ENCODE measurements at places on chromosomes 1 and 21.

DNA sequence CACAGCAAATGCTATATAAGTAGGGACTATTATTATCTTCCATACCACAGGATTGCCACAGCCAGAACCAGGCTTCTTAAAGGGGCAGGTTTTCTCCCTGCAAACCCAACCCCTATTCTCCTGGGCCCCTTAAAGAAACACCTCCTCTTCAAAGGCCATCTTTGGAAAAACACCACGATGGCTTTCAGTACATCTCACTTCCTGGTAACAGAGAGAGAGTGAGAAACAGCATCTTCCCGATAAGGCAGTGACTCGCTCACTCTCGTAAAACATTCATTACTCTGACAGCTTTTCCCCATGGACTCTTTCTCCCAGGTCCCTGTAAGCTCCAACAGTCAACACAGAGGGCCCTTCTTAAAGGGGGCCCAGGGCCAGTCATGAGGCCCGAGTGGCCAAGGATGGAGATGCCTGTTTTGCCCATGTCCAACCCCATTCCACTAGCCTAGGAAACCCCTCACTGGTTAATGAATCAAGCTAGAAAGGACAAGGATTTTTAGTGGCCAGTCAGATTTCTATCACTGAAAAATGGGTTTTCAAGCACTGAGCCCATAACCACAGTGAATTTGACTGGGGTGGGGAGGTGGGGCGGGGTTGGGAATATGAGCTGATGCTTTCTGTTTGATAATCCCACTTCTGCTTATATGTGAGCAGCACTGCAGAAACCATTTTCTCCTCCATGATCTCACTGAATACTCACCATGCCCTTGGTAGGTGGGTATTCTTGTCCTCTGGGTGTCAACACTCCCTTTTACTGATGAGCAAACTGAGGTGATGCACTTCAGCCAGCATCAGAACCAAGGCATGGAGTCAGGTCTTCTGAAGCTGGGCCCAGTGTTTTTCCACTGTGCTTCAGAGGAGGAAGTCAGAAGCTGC, 3.6 kb upstream of the NAV1 start:
- H3K4me1 ChIP-seq, result peaks cover 10% of the 10 kb centered on the region
- H3K36me3 ChIP-seq, result peaks cover 5% of the 10 kb centered on the region
- no peak overlapping the region for H3K27ac ChIP-seq
- peaks cover 34% of the 10 kb centered on the region for H3K27me3 ChIP-seq
- no peak overlapping the region for H3K4me3 ChIP-seq

DNA sequence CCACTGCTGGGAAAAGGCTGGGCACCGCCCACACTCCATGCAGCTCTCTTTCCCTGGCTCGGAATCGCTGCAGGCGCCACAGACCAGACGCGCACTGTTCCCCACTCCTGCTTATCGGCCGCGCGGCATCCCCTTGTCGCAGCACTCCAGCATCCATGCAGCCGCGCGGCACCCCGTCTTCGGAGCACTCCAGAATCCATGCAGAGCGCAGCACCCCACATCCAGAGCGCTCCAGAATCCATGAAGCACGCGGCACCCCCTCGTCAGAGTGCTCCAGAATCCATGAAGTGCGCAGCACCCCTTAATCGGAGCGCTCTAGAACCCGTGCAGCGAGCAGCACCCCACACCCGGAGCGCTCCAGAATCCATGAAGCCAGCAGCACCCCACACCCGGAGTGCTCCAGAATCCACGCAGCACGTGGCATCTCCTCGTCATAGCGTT, 9.5 kb downstream of the TFF3 start:
- no peak overlapping the region for H3K27ac ChIP-seq
- peaks cover 8% of the 10 kb centered on the region for H3K27me3 ChIP-seq
- no peak for DNase-seq

- H3K27me3 ChIP-seq, result no peaks in the 10 kb centered on the region
- DNase-seq, result no peak
Measured at GRCh38 chr21:33514229-33514628, 22.7 kb upstream of the DNAJC28 start.

GRCh38 chr1:225772323-225772768, 5.3 kb upstream of the SRP9 start:
- H3K4me3 ChIP-seq, result no peak overlapping the region
- H3K27ac ChIP-seq, result no peak overlapping the region
- no peaks in the 10 kb centered on the region for H3K36me3 ChIP-seq
- peaks cover 3% of the 10 kb centered on the region for H3K4me1 ChIP-seq
- H3K27me3 ChIP-seq, result peaks cover 2% of the 10 kb centered on the region

GRCh38 chr1:245804696-245805095, 649.9 kb downstream of the KIF26B start:
- H3K4me1 ChIP-seq, result peaks cover 8% of the 10 kb centered on the region
- H3K4me3 ChIP-seq, result no peak overlapping the region
- no peak overlapping the region for H3K27ac ChIP-seq

GRCh38 chr1:94970783-94971182, 43.9 kb upstream of the CNN3 start:
- H3K4me1 ChIP-seq, result no peaks in the 10 kb centered on the region
- H3K4me3 ChIP-seq, result no peak overlapping the region
- DNase-seq, result no peak
- H3K27me3 ChIP-seq, result no peaks in the 10 kb centered on the region

Measured in activated T-helper 2 cell treated with anti-CD3 and anti-CD28 coated beads, Interferon-gamma antibody, Interleukin-2, Interleukin-4, amounts not matched to agents 10 μg/mL and 5 μg/mL and 100 μg/mL, durations not matched to agents 14 hours and 24 hours and 36 hours (primary cell).